Uterine smooth muscle cell (primary cell): ENCODE measurements at places on chromosomes 16 and 17. TPM values are rescaled to one million over a fixed set of nuclear protein-coding genes. Genes with fewer than 3 reads are reported as not detected.

Gene KRTAP4-5
- not detected in 2 replicates for total RNA-seq

Gene CFAP20
- 29.5 and 43.5 TPM in 2 replicates for total RNA-seq

Gene SOCS7
- 11.0 and 15.9 TPM in 2 replicates for total RNA-seq

Gene MATCAP1
- 14.9 and 19.3 TPM in 2 replicates for total RNA-seq

Gene RAMP2
- 0.37 TPM in 1 of 2 replicates, not detected in the other for total RNA-seq

Gene MT1A
- total RNA-seq: 3.9 and 7.7 TPM in 2 replicates

Gene CLEC3A
- total RNA-seq: not detected in 2 replicates
